ENCODE measurements at places on chromosomes 5 and 9.

DNA sequence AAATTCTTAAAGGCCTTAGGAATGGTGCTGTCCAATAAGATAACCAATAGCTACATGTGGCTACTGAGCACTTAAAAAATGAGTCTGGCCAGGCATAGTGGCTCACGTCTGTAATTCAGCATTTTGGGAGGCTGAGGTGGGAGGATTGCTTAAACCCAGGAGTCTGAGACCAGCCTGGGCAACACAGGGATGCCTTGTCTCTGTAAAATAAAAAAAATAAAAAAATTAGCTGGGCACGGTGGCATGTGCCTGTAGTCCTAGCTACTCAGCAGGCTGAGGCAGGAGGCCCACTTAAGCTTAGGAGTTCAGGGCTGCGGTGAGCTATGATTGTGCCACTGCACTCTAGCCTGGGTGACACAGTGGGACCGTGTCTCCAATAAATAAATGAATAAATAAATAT, 1.3 kb upstream of the SLC22A5 start:
- DNase-seq = no peak

DNA sequence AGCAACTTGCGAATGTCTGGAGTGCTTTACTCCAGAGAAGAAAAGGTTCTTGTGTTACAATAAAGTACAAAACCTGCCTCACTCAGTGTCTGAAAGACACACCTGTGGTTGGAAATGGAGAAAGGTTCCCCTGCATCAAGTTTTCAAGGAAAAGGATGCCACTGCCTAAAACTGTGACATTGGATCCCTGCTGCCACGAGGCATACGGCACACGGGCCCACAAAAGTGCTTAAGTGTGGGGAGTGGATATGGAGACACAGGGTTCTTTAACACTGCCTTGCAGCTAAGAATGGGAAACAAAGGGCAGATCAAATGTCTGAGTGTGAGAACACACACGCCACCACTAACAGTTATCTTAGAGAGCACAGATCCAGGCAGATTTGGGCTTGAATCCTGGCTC, 75.0 kb downstream of the NIPSNAP3B start:
- no peak for DNase-seq

GRCh38 chr5:32233220-32233695, 59.1 kb upstream of the GOLPH3 start:
- DNase-seq = no peak

GRCh38 chr5:52881468-52881867, 93.8 kb downstream of the ITGA1 start:
- no peak for DNase-seq

GRCh38 chr5:40572937-40573336, 106.8 kb upstream of the PTGER4 start:
- peak; percentile 82 for DNase-seq

DNA sequence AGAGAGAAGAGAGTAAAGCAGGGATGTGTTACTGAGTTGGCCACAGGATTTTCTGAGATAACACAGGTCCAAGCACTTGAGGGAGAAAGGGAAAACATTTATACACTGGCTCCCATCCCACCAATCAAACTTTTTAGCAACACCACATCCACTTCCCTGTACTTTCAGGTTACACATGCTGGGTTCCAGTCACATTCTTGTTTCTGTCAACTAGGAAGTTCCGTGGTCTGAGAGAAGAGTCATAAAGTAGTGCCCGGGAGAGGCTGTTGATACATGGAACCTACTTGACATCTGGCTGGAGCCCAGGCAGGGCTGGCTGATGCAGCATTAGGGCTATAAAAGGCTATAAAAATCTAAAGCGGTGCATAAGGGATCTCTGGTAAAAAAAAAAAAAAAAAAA, 473.9 kb upstream of the COX7C start:
- no peak for DNase-seq

- DNase-seq = no peak
Measured at GRCh38 chr9:89801742-89802670, 197.2 kb downstream of the GADD45G start.

- DNase-seq = peak; percentile 83
Measured at GRCh38 chr9:101465326-101465915, 29.8 kb upstream of the ALDOB start.

GRCh38 chr5:33984671-33985124, at the start of gene SLC45A2:
TSS of gene SLC45A2 (minus strand) at chr5:33984693. CDS start at chr5:33984583, 110 bp downstream.
- DNase-seq = no peak

GRCh38 chr9:135296735-135297455, 182.7 kb upstream of the PPP1R26 start:
- no peak for DNase-seq

DNA sequence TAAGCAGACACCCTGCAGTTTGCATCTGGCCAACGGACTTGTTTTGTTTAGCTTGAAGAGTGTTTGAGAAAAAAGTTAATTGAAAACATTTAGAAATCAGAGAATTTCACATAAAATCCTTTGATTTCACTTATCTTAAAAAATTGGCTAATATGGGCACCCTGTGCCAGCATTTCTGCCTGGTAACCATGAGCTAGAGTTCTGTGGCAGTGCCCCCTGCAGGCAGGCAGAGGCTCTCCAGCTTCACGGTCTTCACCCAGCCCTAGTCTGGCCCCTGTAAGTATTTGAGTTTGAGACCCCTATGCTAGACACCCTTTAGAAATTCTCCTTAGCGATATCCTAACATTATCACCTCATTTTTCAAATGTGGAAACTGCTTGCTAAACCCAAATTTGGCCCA, 18.8 kb upstream of the FANCC start:
- peak; percentile 32 for DNase-seq

DNA sequence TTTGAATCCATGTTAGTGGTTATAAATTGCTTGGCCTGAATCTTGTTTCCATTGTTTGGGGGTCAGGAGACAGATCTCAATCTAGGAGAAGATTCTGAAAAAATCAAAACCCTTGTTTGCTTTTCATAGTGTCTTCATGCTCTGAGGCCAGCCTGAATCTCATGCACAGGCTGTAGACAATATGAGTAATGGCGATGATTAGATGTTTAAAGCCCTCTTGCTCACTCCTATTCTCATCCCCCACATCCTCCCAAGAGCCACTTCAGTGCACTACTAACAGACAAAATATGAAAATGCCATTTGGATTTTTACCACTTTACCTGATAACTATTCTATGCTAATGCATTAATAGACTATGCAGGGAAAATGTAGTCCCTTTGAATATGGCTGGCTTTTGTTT, 129.4 kb downstream of the NUDT12 start:
- peak; percentile 45 for DNase-seq
